ENCODE measurements at places on chromosomes 2 and 18.

- no peak for DNase-seq
These were observed 424.3 kb downstream of the SLC4A3 start for GRCh38 chr2:220051716-220052115.

DNA sequence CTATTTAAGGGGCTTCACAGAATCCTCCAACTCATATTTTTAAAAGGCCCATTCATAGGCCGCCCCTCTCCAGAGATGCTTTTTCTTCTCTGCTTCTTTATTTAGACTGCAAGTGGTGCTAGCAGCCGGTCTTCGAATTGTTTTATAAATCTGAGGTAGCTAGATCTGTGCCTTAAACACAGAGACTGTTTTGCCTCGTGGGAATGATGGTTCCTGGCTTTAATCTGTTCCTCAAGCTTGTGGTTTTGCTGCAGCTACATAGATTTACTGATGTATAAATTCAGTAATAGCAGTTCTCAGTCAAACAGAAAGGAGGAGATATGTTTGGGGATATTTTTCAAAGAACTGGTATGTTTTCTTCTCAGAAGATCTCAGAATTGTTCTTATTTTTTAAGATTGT is 45.3 kb downstream of the TNFRSF11A start:
- no peak for DNase-seq

DNA sequence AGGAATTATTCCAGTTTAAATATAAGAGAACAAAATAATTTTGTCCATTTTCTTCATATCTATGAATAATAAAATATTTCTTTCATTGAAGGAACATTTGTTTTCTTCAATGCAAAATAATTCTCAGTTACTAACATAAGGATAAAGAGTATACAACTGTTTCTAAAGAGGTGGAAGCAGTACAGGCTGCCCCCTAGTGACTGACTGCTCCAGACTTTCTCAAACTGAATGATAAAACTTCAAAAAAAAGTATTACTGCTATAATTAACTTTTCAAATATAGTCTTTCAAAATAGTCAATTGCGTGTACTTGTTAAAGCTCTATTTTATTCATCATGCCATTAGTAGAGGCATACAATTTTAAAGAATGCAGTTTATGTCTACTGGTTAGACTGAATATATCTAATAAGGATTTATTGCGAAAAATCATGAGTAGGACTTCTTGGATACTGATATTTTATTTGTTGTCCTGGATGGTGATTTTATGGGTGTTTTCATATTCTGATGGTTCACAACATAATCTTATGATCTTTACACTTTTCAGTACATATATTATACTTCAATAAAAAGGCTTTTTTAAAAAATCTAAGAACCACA is 100.1 kb downstream of the WDPCP start:
- DNase-seq, result no peak

- no peak for DNase-seq
These were observed 10.7 kb downstream of the PIK3C3 start for GRCh38 chr18:41965634-41966255.

DNA sequence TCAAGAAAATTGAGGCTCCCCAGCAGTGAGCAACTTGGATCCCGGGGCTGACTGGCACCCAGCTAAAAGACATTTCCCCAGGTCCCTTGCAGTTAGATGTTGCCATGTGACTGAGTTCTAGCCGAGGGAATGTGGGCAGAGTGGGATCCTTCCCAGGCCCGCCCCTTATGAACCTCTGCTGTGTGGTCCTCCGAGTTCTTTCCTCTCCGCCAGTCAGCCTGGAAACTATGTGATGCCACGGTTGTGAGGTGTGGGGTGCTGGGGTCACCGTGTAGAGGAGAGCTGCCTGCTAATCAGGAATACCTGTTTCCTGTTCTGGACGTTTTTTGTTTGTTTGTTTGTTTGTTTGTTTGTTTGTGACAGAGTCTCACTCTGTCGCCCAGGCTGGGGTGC is 45.5 kb downstream of the TMEM37 start:
- no peak for DNase-seq

- no peak for DNase-seq
These were observed 45.8 kb upstream of the RBM44 start for GRCh38 chr2:237752761-237753165.

GRCh38 chr2:67499989-67500388 is 102.9 kb downstream of the ETAA1 start:
- DNase-seq, result no peak

- DNase-seq, result no peak
These were observed 95.0 kb downstream of the TMEM163 start for GRCh38 chr2:134623796-134624195.

GRCh38 chr2:132275396-132275795 is 113.6 kb upstream of the ANKRD30BL start:
- no peak for DNase-seq

- no peak for DNase-seq
These were observed 360.7 kb downstream of the ZEB2 start for GRCh38 chr2:144159240-144159639.

DNA sequence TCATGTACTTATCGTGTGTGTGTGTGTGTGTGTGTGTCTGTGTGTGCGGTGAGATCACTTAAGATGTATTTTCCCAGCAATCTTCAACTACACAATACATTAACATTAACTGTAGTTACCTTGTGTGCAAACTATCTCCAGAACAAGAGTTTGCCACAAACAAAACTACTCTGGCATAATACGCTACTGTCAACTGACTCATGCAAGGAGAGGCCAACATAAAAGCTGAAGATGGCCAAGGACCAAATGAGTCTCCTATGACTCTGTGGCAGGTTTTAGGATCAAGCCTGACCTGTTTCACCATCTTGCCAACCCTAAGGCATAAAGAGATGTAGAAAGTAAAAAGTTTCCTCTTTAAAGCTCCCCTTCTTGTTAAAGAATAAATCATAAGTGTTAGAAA is 20.1 kb downstream of the CYB5A start:
- no peak for DNase-seq

DNA sequence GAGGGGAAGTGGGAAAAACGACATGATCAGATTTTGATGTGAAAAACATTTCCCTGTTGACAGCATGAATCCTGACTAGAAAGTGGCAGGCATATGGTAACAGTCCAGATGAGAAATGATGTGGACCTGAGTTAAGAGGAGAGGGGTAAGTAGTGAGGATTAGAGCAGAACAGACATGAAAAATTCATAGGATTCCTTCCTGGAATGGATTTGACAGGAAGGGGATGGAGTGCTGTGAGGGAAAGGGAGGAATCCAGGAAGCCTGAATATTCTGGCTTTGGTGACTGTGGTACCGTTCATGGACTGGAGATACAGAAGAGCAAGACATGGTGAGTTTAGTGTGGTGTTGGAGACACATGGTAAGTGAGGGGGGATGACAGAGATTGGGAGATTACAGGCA is 115.4 kb downstream of the TMEM131 start:
- DNase-seq, result no peak

DNA sequence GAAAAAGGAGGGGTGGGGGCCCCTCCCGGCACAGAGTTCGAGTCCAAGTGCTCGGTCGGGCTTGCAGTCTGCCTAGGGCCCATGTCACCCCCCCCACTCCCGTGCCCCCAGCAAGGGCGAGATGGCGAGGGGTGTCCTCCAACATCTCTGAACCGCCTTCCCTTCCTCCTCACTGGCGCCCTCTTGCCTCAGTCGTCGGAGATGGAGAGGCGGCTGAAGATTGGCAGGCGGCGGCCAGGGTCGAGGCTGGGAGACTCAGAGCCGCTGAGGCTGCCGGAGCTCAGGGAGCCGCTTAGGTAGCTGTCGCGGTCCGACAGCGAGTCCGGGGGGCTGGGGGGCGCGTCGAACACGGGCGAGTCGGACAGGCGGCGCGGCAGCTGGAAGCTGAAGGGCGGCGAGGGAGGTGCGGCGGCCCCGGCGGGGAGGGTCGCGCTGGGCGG is 2.3 kb downstream of the ZFP36L2 start:
- peak; percentile 77 for DNase-seq

- no peak for DNase-seq
These were observed 497 bp downstream of the DSC3 start for GRCh38 chr18:31042084-31042405.

DNA sequence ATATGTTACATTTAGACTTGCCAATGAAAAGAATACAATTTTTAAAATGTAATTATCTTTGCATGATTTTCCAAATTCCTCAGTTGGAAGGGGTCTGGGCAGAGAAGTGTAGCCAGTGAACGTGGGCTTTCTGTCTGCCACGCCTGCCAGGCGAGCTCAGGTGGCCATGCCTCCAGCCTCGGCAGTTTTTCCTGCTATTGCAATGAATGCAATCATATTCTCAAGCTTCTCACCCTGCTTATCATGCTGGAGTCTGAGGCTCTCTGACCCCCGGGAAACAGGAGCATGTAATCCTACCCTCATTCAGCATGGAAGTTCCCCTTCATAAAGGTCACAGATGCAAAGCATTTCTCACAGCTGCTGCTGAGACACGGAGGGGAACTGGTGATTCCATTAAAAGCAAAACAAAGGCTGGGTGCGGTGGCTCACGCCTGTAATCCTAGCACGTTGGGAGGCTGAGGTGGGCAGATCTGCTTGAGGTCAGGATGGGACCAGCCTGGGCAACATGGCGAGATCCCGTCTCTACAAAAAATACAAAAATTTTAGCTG is 154.8 kb downstream of the MBP start:
- no peak for DNase-seq

DNA sequence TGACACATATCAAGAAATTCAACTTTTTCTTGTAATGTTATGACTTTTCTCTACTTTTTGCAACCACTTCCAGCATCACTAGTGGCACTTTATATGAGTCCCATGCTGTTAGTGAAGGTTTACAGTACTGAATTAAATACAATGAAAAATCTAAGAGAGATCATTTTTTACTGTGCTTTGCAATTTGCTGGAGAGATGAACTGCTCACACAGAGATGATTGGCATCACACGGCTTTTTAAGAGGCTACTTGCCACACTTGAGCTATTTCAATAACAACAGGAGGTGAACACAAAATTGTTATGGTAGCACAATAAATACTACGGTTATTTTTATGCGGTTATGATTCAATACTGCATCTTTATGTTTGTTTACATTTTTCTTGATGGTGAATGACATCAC is 88.9 kb downstream of the DAW1 start:
- no peak for DNase-seq

- no peak for DNase-seq
These were observed 21.5 kb downstream of the PCARE start for GRCh38 chr2:29052807-29053206.

DNA sequence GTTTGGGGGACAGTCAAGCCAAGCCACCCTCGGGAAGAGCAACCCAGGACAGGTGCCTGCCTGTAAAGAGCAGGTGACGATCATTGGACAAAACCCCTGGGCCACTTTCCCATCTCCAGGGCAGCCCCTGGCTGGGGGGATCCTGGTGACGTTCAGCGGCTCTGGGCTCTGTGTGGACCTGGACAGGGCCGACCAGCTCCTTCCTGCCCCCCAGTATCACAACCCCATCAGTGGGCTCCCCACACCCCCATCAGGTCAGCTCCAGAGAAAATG is 57.3 kb upstream of the ASAP2 start:
- DNase-seq, result no peak

GRCh38 chr2:79189465-79189864 is 29.9 kb upstream of the REG3A start:
- no peak for DNase-seq

GRCh38 chr18:79413025-79413424 is 17.3 kb downstream of the NFATC1 start:
- DNase-seq, result no peak

DNA sequence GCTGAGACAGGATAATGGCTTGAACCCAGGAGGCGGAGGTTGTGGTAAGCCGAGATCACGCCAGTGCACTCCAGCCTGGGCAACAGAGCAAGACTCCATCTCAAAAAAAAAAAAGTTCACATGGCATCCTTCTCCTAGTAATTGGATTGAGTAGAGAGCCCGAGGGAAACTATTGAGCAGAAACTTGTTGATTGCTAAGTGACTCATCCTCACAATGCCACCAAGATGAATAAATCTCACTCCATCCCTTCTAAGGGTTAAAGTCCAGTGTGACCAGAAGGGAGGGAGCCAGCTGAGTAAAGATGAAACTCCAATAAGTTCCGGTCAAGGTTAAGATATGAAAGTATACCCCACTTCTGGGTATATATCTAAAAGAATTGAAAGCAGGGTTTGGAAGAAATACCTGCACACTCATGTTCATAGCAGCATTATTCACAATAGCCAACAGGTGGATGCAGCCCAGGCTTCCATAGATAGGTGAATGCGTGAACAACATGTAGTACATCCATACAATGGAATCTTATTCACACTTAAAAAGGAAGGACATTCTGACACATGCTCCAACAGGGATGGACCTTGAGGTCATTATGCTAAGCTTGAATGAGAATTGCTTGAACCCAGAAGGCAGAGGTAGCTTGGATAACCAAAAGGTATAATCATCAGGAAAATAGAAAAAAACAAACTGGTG is 13.0 kb upstream of the FHL2 start:
- no peak for DNase-seq

DNA sequence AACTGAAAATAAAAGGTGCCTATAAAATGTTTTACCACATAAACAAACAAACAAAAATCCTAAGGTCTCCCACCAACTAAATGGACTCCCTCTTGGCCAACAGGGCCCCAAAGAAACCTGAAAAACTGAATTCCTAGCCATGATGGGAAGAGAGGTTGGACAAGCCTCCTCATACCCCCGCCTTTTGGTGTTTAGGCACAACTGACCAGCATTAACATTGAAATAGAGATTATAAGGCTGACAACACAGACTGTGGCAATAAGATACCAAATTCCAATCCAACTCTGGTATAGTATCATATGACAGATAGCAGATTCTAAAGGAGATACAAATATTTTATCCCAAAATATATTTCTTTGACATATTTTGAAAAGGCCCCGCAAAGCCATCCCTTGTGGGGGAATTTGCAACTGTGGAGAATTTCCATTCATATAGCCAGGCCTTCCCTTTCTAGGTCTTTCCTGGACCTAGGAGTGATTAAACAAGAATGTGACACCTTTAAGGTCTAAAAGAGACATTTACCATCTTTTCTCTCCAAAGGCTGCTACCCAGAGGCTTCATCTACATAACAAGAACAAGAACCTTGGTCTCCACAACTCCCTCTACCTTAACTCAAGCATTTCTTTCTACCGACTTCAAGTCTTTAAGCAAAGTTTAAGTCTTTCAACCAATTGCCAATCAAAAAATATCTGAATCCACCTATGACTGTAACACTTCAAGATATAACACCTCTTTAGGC is 80.0 kb downstream of the CHN1 start:
- DNase-seq, result no peak

DNA sequence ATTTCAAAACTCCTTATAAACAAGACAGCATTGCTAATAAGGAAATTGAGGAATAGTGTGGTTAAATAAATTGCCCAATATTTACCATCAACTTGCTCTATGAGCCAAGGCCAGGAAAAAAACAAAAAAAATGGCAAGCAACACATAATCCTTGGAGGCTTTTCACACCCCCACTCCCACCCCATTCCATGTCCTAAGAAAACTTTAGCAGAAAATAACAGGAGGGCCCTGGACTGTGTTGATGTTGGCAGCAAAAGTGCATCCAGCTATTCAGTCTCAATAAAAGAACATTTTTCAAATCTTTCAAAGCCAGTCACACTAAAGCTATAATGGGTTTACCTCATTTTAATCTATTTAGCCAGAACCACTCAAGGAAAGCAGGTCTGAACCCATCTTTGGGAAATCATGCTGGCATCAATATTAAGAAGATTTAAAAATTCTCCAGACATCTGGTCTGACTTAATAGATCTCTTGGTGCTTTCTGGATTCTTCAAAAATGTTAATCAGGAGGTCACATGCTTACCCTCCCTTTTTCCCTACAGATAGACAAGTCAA is 34.6 kb upstream of the STK17B start:
- no peak for DNase-seq

Measured in activated gamma-delta T cell treated with Interleukin-2 at 50 U/mL for 16 hours (primary cell).